ENCODE measurements at places on chromosomes 5 and 9.

GRCh38 chr5:2857837-2858236 is 106.4 kb upstream of the IRX2 start:
- no peak for DNase-seq

- no peak for DNase-seq
Measured at GRCh38 chr5:138805096-138805495, 51.9 kb downstream of the CTNNA1 start.

DNA sequence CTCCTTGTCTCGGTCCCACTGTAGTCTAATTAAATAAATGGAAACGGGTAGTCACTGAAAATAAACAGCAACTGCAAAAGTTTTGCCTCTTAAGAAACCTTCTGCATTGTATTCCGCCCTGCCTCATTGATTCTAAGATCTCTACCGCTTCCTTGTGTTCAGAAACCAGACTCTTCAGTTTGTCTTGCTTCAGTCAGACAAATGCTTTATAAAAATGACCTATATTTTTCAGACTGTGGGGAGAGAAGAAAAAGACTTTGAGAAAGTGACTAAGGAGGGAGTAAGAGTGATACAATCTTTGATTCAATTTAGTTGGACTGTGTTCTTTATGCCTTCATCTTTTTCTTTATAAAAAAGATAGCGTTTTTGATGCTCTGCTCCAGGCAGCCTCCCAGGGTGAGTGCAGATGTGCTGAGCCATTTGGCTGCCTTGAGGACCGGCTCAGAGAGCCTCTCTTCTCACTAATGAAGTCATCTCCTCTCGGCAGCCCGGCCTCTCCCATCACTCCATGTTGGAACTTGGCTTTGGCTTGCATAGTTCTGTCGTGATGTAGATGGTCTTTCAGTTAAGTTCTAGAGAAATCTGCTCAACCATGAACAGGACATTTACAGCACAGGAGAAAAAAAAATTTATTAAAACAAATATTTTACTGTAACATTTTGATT is 4.0 kb upstream of the VCAN start:
- DNase-seq: no peak

DNA sequence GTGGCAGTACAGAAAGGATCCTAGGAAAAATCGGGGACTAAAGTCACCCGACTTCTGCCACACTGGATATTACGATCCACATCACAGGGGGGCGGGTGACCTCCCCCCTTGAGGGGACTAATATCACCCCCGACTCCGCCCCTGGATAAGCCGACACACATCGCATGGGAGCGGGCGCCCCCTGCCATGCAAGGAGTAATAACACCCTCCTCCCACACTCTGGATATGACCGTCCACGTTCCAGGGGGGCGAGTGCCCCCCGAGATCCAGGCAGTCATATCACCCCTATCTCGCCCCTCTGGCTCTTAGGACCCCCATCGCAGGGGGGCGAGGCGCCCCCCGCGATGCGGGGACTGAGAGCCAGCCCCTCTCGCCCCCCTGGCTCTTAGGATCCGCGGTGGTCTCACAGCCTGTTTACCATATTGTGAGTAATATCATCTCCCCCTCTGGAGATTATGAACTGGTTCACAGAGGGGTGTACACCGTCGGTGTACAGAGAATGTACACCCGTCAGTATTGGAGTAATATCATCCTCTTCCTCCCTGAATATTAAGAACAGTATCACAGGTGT is 423.0 kb downstream of the DIRAS2 start:
- DNase-seq: no peak

DNA sequence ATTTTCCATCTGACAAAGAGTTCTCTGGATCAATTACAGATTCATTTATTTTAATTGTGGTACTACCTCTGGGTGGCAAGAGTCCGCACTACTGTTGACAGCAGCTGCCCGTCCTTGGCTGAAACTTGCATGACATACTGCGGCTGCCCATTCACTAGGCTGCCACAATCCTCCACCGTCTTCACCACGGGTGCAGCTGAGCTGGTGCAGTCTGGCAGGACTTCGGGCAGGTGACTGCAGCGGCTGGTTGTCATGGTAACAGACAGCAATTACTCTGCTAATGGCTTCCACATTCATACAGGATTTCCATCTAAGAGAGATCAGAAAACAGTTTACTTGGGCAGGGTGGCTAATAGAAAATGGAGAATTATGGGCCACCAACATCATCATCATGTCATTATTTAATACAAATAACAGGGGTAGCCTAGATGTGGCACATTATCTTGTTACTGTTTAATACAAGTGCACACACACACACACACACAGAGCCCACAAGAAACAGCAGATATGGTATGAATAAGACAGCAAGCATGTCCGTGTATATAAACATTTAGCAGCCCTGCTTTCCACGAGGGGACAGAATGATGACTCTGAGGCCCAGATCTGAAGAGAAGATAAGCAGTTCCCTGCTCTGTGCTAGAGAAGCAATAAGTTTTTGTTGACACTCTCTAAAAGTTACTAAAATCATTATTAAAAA is 112.3 kb downstream of the MARCHF3 start:
- DNase-seq: no peak

DNA sequence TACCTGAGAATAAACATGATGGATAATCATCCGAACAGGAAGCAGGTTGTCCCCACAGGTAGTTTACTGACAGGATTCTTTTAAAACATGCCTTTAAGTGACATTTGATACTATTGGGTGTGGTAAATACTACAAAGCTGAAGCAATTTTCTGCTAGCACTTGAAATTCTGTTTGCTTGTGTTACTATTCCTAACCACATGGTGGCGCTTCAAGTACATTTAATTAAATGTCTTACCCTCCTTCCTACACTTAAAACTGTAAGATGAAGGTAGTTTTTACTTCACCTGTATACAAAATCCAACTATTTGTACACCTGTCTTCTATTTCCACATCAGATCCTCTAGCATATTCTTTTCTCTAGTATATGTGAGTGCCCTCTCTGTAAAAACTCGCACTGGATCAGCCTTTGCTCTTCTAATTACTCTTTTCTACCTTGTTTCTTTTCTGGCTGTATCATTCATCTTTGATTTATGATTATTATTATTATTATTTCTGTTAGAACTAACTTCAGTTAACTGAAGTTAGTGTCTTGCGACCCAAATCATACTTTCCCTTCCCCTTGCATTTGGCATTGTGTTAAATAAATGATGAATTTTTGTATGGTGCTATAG is 18.4 kb downstream of the SLC25A46 start:
- DNase-seq: peak; percentile 2

Data from GDM1 (cell line).